NCI-H526 treated with DMSO at 0.1 percent for 48 hours (cell line): ENCODE measurements at places on chromosomes 2 and 18.

DNA sequence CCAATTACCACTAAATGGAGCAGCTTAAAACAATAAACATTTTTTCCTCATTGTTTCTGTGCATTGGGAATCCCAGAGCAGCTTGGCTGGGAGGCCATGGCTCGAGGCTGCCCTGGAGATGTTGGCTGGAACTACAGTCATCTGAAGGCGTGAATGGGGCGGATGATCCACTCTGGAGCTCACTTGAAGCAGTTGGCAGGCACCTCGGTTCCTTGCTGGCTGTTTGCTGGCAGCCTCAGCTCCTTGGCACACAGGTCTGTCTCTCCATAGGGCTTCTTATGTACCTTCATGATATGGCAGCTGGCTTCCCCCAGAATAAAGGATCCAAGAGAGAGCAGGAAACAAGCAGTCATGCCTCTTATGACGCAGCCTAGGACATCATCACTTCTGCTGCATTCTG lies 227.0 kb upstream of the COPS8 start:
- DNase-seq: no peak

- no peak for DNase-seq
These were observed 177.7 kb upstream of the LRRTM1 start for GRCh38 chr2:80482276-80482675.

DNA sequence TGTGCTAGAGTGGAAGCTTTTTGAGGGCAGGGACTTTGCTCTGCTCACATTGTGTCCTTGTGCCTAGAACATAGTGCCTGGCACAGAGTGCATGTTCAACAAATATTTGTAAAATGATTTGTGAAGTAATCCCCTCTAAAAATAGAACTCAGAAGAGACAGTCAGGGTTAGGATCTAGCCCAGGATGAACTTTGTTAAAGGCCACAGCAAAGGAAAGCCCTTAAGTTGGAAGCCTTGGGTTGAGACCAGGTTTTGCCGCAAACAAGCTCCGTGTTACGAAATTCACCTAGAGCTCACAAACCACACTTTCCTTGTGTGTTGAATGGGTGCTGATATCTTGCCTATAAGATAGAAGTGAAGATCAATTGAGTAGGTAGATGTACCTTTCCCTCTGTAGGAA lies 84.2 kb downstream of the SETBP1 start:
- no peak for DNase-seq

GRCh38 chr18:74525741-74526140 lies 8.6 kb upstream of the CNDP1 start:
- DNase-seq: no peak

DNA sequence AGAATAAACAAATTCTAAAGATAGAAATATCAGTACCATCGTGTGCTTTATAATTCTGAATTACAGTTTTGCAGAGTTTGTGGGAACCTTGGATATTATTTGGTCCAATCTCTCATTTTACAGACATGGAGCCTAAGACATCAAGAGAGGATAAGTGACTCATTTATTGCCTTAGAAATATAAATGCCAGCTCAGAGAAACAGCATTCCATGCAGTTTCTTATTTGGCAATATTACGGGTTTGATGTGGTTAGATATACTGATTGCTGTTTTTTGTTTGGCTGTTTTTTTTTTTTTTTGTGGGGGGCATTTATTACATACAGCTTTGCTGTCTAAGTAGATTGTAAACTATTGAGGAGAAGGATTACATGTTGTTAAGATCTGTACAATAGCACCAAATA lies 1241.1 kb upstream of the LRRTM1 start:
- no peak for DNase-seq

- no peak for DNase-seq
These were observed 841.8 kb downstream of the SLC4A3 start for GRCh38 chr2:220469201-220469600.

DNA sequence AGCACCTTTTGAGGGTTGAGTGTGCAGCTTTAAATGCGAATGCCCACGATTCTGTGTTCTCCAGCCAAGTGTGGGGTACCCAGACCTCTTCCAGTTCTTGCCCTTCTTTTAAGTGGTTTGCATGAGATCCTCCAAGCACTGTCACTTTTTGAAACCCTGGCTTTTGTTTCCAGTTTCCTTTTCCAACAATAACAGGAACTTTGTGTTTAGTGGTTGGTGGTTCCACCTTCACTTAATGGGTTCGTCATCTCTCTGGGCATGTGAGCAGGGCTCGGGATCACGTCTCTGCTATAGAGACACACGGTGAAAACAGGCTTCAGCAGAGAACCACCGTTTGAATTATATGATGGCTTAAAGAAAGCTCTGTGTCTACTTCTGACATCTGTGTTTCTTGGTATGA lies 197.6 kb downstream of the LDLRAD4 start:
- no peak for DNase-seq

- DNase-seq: no peak
These were observed 8.2 kb upstream of the SPOPL start for GRCh38 chr2:138493334-138493733.

- no peak for DNase-seq
These were observed 301.2 kb downstream of the AGPS start for GRCh38 chr2:177693658-177694339.

DNA sequence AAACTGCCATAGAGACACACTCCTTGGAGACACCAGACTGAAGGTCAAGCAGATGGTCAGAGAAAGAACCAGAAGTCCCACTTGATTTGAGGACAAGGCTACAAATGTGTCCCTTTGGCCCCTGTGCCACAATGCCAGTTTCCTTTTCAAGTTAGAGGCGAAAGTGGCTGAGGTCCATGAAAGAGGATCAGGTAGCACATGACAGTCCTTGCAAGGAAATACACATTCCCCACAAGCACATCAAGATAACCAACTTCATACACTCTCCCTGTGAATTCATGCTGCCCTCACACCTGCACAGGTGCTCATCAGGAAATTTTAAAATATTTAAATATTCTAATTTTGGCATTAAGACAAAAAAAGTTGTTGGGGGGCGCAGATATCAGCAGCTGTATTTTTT lies 218.6 kb downstream of the TCF4 start:
- no peak for DNase-seq

GRCh38 chr2:128313091-128313836 lies 5.4 kb downstream of the HS6ST1 start:
- DNase-seq: no peak

GRCh38 chr2:109433926-109434325 lies 179.8 kb downstream of the SEPTIN10 start:
- DNase-seq: no peak

DNA sequence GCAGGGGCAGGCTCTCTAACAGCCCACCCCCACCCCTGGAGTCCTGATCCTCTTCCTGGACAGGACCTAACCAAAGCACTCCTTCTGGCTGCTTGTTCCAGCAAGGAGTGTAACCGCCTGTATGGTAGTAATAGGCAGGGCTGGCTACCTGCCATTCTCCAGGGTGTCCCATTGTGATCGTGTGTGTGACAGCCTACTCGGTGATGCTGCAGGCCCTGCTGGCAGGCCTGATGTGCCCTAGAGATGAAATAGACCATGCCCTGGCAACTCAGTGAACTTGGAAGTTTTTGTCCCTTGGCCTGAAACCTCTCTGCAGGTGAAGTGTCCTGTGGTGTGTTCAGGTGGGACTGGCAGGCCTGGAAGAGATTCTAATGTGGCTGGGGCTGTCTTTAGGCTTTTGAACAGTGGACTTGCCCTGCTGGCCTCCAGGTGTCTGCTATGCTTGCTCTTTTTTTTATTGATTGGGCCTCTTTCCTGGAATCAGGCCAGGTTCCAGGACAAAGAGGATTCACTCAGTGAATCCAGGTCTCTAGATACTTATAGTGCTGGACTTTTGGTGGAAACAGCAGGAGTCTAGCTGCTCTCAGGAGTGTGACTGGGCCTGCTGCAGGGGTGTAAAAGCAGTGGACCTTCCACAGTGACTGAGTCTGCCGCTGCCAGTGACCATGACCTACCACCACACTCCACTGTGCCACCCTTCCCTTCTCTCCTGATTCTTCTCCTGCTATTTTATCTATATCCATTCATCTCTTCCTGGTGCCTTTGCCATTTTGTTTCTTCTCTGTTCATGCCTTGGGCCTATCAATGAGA lies 132.1 kb downstream of the CTIF start:
- DNase-seq: no peak

- peak; percentile 87 for DNase-seq
These were observed 141.4 kb downstream of the BCL2 start for GRCh38 chr18:63177919-63178821.

GRCh38 chr2:65316072-65316471 lies 88.4 kb downstream of the ACTR2 start:
- no peak for DNase-seq

- DNase-seq: no peak
These were observed 34.5 kb upstream of the SIX3 start for GRCh38 chr2:44906972-44907371.

GRCh38 chr18:6021306-6022073 lies 126.2 kb upstream of the TMEM200C start:
- no peak for DNase-seq

DNA sequence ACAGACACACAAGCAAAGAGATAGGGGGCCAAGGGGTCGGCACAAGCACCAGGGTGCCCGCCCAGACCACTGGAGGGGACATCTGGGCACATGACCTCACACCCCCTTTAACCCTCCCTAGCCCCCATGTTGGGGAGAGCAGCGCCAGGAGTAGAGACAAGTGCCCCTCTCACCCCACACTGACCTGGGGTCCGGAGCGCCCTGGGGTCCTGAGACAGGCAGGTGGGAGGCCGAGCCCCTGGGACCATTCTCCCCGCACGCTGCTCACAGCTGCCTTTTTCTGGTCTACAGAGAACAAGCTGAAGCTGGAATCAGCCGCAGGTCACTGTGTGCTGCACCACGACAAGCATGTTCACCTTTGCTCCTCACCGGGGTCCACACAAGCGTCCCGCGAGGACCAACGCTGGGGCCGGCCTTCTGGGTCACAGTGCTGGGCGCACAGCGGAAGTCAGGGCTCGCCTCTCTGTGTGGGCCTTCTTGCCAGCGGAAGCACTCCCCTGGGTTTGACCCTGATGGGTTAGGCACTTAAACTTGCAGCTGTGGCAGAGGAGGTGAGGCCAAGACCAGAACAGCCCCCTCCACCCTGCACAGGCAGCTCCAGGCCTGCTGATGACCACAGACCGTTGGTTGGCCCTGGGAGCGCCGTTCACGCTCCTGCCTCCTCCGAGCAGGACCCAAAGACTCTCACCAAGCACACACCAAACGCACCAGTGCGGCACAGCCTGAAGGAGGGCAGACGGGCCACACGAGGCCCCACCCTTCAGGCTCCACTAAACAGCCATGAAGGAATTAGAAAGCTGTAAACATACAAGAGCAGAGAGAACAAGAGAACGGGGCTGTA lies 275.3 kb downstream of the EIPR1 start:
- DNase-seq: no peak

- DNase-seq: no peak
These were observed 31.9 kb downstream of the ABHD3 start for GRCh38 chr18:21672521-21673267.

- DNase-seq: no peak
These were observed 16.7 kb downstream of the D2HGDH start for GRCh38 chr2:241751152-241751551.

GRCh38 chr2:18422432-18423165 lies 137.9 kb downstream of the RDH14 start:
- DNase-seq: no peak

DNA sequence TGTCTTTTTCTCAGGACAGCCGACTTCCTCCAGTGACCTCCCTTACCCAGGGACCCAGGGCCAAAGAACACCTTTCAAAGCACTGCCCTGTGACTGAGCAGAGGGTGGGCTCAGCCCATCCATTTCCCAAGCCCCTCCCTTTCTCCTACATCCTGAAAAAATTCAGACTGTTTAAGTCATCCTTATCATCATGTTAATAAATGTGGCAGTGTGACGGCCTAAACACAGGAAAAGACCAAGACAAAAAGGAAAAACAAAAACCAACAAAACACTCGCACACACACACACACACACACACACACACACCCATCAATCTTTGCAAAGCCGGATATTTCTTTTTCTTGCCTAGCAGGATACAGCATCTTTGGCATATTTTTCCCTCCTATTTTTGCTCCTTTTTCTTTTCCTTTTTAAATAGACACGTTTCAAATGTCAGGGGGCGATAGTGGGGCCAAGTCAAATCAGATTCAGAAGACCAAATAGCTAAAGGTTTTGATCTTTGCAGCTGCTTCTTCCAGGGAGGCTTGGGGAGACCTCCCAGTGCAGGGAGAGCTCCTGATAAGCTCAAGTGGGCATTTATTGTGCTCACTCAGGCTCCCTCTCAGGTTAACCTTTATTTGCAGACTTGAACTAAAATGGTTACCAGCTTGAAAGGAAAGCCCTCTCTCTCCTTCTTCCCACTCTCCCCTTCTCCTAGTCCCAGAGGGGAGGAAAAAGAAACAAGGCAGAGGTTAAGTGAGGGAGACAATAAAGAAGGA lies 39.5 kb upstream of the NRP2 start:
- DNase-seq: no peak

GRCh38 chr18:46660957-46661749 lies 4.1 kb upstream of the LOXHD1 start:
- DNase-seq: no peak
